Esophagus muscularis mucosa (tissue), 4 donors: ENCODE measurements at places on chromosomes 2 and 18.

DNA sequence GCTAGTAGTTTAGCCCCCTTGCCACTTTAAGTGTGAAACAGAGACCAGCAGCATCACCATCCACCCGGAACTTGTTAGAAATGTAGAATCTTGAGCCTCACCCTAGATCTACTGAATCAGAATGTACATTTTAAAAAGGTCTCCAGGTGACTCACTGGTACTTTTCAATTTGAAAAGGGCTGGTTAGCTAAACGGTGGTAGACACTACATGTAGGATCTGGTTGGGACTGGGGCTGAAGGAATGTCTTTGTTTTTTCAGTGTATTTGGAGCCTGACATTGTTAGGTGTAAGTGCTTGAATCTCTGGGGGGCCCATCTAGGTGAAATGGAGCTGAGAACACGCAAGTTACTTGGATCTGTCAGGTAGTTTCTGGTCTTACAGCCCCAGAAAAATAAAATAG, 44.0 kb upstream of the XPO1 start:
- no peak for DNase-seq

- DNase-seq = no peak
These were observed 170.8 kb downstream of the INO80D start for GRCh38 chr2:205915130-205915524.

- no peak for DNase-seq
These were observed 1573.5 kb upstream of the ACVR2A start for GRCh38 chr2:146271131-146271831.

- DNase-seq = no peak
These were observed 154.1 kb downstream of the SMAD7 start for GRCh38 chr18:48796491-48797205.

DNA sequence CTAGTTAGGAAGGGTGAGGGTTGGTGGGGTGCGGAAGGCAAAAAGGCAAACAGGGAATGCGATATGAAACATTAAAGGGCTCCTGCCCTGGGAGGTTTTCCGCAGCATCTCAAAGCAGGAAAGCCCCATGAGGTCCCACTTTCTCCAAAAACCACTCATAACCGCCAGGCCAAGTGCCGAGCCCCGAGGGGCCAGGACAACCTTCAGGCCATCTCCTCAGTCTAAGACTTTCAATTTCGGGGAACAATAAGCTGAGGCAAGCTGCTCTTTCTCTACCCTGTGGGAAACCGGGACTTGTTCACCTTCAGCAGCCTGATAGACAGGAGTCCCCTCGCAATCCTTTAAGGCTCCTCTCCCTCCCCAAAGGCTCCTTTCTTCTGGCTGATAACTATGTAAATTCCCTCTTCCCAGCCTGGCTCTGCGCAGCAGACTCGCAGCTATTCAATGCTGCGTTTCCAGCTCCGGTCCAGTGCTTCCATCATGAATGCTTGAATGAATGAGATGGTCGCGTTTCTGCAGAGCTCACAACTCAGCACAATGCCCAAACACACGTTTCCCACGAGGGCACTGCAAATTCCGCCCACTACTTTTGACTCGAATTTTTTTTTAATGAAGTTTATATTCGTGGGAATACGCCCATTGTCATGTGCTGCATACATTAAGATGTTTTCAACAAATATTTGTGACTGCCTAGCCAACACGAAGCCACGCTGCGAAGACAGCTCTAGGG, 1.4 kb downstream of the LAMA1 start:
- no peak for DNase-seq

DNA sequence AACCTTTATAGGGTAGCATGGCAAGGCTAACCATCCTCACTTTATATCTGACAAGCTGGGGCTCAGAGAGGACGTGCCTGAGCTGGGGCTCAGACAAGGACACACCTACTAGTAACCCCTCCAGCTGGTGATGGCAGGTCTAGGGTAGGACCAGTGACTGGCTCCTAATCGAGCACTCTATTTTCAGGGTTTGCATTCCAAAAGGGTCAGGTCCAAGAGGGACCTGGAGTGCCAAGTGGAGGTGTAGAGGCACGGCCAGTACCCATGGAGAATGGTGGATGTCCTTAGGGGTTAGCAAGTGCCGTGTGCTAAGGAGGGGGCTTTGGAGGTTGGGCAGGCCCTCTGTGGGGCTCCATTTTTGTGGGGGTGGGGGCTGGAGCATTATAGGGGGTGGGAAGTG, 1.2 kb upstream of the DES start:
- no peak for DNase-seq
